WERI-Rb-1 (cell line): ENCODE measurements at places on chromosomes 4 and X.

GRCh38 chrX:13142891-13143290, 98.5 kb upstream of the FAM9C start:
- no peak for DNase-seq

- DNase-seq, result no peak
Observed at GRCh38 chr4:66223068-66223703, 552.9 kb upstream of the EPHA5 start.

DNA sequence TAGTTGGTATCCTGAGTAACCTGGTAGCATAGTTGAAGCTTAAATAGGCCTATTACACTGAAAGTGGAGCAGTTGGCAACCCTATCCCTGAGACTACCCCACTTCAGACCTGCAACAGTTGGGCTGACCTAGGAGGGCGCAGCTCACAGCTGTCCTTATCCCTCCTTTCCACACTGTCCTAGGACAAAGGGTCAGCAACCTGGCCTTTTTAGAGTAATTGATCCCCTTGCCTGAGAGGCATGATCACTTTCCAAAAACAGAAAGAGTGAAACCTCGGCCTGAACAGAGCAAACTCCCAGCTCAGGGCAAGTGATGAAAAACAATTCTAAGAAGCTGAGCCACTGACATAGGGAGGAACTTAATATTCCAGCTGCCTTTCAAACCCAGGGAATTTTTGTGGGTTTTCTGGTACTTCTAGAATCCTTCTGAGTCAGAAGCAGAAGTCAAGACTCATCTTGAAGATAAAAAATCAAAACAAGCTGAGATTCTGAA, 94.9 kb upstream of the MYOZ2 start:
- DNase-seq, result no peak

DNA sequence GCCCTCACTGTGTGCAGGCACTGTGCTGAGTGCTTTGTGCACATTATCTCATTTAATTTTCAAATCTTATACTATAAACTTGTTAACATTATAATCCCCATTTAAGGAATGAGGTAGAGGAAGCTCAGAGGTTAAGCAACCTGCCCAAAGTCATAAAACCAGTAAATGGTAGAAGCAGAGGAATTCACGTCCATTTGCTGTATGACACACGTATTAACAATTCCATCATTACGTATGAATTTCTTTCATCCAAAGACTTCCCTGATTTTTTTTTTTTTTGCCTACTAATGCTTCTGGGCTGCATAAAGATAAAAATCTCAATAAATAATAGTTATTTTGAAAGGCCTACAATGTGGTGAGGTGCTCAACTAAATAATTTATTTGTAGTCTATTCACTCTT, 64.5 kb upstream of the H2AZ1 start:
- no peak for DNase-seq

- DNase-seq, result no peak
Observed at GRCh38 chr4:80484712-80485111, 149.2 kb downstream of the CFAP299 start.

DNA sequence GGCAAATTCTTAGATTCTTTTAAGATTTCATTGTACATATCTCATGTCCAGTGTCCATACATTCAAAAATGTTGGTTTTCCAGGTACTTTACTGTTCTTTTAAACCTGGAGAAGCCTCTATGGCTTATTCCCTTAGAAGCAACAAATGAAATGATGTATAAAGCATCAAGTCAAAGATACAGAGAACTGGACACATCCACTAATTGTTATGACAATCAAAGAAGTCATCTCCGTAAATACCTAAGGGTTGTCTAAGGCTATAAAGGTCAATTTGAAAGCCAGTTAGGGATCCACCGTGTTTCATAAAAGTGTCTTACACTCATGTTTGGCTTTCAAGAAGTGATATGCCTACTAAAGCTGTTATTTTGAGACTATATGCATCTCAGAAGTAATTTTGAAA, 32.4 kb downstream of the UBE2D3 start:
- DNase-seq, result no peak

DNA sequence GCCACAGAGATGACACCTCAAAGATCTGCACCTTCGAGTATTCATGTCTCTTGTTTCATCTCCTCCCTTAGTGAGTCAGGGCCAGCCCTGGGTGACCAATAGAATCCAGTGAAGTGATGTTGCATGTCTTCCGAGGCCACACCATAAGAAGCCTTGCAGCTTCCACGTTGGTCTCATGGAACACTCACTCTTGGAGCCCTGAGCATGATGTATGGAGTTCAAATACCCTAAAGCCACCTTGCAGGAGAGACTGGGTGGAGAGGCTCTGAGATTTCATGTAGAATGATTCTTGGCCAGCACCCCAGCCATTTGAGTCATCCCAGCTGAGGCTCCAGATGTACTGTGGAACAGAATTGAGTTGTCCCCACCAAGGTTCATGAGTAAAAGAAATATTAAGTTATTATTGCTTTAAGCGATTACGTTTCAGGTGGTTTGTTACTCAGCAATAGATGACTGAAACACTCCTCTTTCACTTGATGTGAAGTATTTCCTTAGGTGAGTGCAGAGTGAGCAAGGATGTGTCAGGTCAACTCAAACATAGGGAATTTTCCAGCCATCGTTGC, 5.0 kb upstream of the RP2 start:
- DNase-seq, result no peak

- no peak for DNase-seq
Observed at GRCh38 chr4:86835677-86836076, 13.5 kb downstream of the SLC10A6 start.

DNA sequence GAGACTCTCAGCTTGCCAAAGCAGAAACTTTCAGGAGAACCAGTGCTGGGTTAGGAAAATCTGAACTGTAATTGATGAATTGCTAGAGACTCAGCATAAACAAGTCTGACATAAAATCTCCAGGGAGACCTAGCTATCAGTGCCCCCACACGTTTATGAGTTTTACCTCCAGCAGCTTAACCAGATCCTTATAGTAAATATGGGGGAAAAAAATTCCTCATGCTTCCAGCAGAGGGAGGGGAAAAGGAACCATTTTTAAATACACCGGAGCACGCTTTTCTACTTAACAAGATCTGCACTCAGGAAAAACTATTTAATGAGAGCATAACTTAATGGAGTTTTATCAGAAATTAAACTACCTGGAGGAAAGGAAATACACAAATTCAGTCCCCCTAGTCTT, 1040.7 kb upstream of the INTU start:
- DNase-seq, result no peak

DNA sequence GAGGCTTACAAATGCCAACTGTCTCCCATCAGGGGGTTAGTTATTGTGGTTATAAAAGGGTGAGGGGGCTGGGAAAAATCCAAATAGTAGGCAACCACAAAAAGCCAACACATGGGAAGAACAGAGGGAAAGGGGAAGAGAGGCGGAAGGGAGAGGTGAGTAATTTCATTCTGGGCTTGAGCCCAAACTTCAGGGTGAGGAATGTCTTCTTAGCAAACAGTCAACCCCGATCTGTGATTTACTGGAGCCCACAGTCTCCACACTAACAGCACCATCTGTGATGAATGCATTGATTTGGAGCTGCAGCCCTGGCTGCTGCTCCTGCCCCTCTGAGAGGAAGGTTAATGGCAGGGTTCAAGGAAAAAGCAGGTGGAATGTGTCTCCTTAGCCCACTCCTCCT, 162.2 kb upstream of the GPR101 start:
- no peak for DNase-seq

DNA sequence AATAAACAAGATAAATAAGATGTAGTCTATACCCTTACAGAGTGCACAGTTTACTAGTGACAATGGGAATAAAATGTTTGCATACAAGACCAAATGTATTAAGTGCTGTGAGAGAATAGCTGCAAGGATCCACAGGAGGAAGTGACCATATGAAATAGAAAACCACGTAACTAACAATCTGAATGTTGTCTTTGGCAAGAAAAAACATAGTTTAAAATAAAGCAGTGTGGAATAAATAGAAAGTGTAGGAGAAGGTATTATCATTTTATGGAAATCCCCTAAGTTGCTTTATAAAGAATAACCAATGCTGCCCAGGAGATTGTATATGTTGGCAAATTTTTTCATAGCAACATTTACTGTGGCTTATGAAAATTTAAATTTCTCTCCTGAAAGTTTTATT, 116.1 kb downstream of the PCDH7 start:
- no peak for DNase-seq

- no peak for DNase-seq
Observed at GRCh38 chrX:31603411-31604120, 531.7 kb upstream of the FTHL17 start.

DNA sequence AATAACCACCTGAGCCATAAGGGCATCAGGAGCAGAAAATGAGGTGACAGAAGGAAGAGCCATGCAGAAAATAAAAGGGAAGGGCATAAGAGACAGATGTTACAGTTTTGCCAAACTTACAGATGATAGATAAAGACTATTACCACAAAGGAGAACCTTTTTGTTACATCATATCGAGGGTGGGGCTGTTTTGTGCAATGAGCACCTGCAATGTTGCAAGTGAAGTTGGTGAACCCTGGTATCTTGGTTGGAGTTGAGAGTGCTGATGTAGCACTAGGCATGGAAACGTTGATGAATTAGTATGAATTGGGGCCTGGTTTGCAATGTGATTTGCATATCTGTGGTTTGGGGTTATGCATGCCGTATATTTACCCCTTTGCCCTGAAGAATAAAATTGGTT, 119.8 kb upstream of the TEX13D start:
- no peak for DNase-seq

GRCh38 chrX:19792412-19792811, 95.0 kb downstream of the SH3KBP1 start:
- no peak for DNase-seq

DNA sequence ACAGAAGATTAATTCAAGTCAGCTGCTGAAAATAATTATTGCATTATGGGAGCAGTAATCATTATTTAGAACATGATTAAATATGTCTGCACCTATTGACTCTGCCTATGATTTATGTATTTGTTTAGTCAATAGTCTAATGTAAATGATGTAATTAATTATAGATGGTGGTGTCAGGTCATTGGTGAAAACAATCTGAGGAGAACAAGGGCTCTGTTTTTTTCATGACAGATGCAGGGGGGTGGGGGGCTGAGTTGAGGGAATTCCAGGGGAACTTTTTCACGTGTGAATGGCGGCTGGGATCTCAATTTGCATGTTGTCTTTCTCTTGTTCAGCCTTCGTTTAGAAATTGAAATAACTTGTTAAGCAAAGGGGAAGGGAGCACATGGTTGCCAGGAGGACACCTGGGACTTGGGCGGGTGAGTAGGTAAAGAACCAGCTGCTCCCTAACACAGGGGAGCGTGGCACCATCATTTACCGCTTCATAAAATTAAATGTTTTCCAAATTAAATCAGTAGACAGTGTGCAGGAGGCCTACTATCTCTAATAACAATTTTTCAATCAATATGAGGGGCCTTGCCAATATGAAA, 65.4 kb downstream of the NKX6-1 start:
- no peak for DNase-seq

GRCh38 chr4:35963974-35964515, 280.3 kb downstream of the ARAP2 start:
- DNase-seq, result no peak

GRCh38 chrX:151419782-151420181, 22.8 kb downstream of the VMA21 start:
- DNase-seq, result no peak

DNA sequence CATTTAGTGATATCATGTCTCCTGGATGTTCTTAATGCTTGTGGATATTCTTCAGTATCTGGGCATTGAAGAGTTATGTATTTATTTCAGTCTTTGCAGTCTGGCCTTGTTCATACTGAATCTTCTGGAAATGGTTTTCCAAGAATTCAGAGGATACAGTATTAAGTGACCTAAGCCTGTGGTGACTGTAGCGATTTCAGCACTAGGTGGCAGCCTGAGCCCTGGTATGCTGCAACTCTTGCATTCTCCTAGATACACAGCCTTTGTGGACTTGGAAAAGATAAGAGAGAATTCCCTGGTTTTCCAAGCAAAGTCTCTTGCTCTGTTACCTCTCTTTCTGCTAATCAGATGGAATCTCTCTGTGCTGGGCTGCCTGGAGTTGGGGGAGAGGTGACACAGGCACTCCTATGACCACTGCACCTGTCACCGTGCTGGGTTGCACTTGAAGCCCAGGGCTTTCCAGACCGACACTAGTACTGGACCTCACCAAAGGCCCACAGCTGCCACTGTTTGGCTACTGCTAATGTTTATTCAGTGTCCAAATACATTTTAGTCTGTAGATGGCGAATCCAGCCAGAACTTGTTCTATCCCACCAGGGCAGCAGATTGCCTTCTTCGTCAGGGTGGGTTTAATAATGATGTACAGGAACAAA, 19.3 kb upstream of the SPIN2A start:
- peak; percentile 14 for DNase-seq

DNA sequence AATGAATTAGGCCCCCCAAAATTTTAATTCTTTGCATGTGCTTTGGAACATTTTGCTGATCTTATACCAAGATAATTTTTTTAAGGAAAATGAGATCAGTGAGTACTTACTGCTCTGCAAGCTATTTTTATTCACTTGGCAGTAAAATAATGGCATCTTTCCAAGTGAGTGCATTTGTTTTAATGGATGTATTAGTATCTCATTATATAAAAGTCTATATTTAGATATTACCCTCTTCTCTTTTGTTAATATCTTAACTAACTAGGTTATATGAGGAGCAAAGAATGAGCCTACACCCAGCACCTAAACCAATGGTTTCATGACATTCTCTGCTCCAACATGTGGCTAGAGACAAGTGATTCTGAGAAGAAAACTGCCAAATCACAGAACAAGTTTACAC, 21.1 kb upstream of the ARAF start:
- no peak for DNase-seq

DNA sequence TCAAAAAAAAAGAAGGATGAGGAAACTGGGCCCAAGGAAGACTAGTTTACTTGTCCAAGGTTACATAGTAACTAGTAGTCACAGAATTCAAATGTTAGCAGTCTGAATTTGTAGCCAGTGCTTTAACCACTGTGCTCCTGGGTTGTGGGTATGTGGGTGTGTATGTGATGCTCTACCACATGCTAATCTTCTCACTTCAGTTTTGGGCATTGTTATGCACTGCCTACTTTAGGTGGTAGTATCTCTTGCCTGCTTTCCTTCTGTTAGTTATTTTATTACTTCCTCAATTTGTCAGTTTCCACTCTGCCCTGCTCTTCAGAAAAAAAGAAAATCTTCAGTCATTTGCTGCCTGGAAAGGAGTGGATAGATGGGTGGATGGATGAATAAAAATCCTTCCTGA, 219.2 kb downstream of the RPA4 start:
- no peak for DNase-seq

DNA sequence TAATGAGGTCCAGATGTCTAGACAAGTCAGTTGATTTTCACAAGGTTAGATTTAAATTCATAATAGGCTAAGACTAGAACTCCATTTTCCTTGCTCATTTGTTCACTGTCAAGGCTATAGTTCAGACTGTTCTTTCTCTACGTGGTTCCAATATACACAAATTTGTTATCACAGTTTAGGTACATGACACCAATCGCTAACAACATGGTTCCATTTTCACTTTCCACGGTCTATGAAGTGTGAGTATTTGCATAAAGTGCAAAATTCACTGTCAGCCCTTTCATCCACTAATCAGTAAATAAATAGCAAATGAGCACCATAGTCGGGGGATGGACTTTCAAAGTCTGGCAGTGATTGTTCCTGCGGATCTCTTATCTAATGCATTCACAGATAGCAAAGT, 315.7 kb upstream of the SPOCK3 start:
- DNase-seq, result no peak
